Ureter (tissue), 1 donor: ENCODE measurements at places on chromosomes 3 and 15. TPM values are rescaled to one million over a fixed set of nuclear protein-coding genes. Genes with fewer than 3 reads are reported as not detected.

DNA sequence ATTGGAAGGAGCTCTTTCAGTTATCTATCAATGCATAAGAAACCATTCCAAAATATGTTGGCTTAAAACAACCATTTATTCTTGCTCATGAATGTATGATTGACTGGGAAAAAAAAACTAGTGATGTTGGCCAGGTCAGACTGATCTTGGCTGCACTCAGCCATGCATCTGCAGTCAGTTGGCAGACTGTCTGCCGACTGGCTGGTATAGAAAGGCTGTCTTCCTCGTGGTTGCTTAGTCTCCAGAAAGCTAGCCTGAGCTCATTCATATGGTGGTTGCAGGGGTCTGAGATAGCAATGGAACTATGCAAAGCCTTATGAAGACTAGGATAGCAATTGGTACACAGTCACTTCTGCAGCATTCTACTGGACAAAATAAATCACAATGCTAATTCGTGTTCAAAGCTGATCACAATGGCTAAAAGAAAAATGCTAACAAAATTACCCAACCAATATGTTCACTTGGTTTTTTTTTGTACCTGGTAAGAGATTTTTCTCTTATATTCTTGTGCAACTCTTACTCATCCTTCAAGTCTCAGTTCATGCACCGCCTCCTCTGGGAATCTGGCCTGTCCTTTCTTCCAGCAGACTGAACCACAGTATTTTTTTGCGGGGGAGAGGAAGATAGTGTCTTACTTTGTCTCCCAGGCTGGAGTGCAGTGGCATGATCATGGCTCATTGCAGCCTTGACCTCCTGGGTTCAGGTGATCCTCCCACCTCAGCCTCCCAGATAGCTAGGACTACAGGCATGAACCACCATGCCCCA lies 126.8 kb downstream of the KCNAB1 start:
- no peak for DNase-seq

GRCh38 chr15:60557191-60557618 lies 78.3 kb upstream of the ICE2 start:
- DNase-seq = no peak

- DNase-seq = no peak
Observed at GRCh38 chr3:56880720-56881575, 79.2 kb upstream of the ARHGEF3 start.

DNA sequence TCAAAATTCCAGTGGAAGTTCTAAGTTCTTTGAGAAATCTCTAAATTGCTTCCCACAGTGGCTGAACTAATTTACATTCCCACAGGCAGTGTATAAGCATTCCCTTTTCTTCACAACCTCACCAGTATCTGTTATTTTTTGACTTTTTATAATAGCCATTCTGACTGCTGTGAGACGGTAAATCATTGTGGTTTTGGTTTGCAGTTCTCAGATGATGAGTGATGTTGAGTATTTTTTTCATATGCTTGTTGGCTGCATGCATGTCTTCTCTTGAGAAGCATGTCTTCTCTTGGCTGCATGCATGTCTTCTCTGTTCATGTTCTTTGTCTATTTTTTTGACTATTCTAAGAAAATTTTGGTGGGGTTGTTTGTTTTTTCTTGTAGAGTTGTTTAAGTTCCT lies 499.6 kb upstream of the CCDC54 start:
- no peak for DNase-seq

The POC1A gene
- 3.6 TPM for total RNA-seq

GRCh38 chr3:177182352-177182751 lies 14.9 kb downstream of the TBL1XR1 start:
- no peak for DNase-seq

DNA sequence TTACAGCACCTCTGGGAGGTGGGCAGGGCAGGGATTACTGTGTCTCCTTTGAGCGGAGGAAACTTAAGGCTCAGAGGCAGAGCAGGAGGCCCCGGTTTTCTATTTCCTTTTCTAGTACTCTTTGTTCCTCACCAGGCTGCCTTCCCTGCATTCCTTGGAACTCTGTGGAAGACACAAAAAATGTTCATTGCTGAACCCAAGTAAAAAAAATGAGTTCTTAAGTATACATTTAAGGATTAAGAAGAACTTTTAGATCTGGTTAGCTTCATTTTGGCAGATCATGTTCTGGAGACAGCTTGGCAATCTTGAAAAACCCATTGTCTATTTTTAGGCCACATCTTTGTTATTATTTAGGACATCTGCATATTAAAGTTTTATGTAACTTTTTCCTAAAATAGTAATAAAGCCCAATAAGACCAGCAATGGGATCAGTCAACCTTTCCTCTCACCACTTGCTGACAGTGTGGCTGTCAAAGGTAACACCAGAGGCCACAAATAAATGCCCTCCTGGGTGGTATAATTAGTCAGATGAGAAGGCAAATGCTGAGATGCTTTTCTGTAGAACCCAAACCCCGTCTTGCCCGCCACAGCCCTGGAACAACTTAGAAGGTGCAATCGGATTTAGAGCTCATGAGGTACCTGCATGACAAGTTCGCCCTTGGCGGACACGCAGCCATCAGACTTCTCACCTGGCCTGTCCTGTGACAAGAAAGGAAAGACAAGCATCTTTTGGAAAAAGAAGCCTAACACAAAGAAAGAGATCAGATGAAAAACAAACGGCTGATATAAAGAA lies 97.2 kb downstream of the DGKG start:
- DNase-seq = no peak
